RPMI7951 (cell line): ENCODE measurements at places on chromosomes 2 and 18. TPM values are rescaled to one million over a fixed set of nuclear protein-coding genes. Genes with fewer than 3 reads are reported as not detected.

- peak; percentile 11 for DNase-seq
Observed at GRCh38 chr18:31206787-31207381, 44.2 kb upstream of the DSC1 start.

DNA sequence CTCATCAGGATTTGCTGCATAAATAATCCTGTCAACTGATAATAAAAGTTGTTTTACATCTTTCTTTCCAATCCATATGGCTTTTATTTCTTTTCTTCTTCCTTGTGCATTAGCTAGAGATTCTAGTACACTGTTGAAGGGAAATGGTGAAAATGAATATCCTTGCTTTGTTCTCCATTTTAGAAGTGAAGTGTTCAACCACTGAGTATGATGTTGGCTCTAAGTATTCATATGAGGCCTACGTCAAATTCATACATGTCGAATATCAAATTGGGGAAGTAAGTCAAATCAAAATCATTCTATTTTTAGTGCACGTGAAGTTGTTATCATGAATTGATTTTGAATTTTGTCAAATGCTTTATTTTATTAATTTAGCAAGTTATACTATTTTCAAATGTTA, 7.8 kb upstream of the ACKR3 start:
- DNase-seq, result no peak

DSG2 gene
- 0.10 and 0.24 TPM in 2 replicates for total RNA-seq

SALL3 gene
- not detected in 2 replicates for total RNA-seq

TCF4 gene
- 66.5 and 89.8 TPM in 2 replicates for total RNA-seq

- no peak for DNase-seq
Observed at GRCh38 chr2:98564541-98565132, 43.7 kb downstream of the COA5 start.

DNA sequence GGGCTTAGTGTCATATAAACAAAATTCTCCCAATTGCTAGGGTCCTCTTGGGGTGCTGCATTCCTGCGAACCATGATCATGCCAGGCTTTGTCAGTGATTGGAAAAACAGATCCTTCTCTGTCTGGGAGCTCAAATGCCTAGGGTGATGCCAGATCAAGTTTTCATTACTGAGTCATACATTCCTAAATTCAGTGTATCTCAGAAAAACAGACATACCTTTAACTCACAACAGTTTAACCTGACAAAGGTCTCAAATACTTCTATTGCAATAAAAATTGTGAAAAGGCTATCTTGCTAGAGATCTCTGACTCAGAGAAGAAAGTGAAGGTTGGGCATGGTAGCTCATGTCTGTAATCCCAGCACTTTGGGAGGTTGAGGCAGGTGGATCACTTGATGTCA, 86.9 kb downstream of the SH3YL1 start:
- peak; percentile 56 for DNase-seq

GAREM2 gene
- total RNA-seq, result 0.88 and 1.8 TPM in 2 replicates

DNA sequence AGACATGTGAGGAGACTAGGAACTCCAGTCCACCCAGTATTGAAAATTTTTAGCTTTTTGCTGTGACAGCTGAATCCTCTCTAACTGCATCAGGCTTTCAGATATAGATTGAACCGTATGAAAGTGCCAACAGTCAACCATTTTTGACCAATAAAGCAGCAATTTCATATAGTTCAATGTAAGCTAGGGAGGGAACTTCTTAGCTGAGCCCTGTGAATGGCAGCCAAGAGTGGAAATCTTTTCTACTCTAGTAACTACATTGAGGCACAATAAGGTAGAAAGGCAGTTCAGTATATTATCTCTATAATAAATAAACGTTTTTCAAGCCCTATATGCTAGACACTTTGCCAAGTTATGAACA, 96.3 kb upstream of the TANK start:
- no peak for DNase-seq

GRCh38 chr2:232365621-232366321, 12.8 kb upstream of the ALPP start:
- peak; percentile 29 for DNase-seq

- no peak for DNase-seq
Observed at GRCh38 chr2:88236666-88237065, 66.5 kb downstream of the THNSL2 start.

BOLL gene
- total RNA-seq, result not detected in 2 replicates

DNA sequence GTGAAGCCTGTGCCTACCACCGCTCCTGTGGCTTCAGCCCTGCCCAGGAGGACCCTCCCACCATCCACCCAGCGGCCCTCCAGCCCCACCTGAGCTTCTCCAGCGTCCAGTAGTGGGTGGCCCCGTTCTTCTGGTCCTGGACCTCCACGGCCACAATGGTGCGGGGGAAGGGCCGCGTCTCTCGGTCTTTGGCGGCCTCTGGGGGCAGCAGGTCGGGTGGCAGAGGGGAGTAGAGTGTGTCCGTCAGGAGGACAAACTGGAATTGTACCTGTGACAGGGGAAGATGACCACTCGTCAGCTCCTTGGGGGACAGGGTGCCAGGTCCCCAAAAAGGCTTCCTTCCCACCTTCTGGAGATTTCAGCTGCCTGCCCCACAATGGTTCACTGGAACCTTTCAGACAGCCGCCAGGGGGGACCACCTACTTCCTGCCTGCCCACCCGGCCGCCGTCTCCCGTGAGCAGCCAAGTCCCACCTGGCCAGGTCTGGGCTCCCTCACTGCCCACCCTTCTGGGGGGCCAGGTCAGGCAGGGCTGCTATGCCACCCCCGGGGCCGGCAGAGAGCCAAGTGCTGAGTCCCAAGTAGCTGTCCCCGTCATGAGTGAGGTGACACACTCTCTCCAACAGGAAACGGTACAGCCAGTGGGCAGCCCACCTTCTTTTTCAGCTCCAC, 59.3 kb downstream of the KIF1A start:
- no peak for DNase-seq

GAREM1 gene
- 0.29 and 0.60 TPM in 2 replicates for total RNA-seq

CREG2 gene
- 0.36 and 0.59 TPM in 2 replicates for total RNA-seq

GRCh38 chr2:88054782-88055370, 707 bp downstream of the KRCC1 start:
- DNase-seq, result peak; percentile 52

DNA sequence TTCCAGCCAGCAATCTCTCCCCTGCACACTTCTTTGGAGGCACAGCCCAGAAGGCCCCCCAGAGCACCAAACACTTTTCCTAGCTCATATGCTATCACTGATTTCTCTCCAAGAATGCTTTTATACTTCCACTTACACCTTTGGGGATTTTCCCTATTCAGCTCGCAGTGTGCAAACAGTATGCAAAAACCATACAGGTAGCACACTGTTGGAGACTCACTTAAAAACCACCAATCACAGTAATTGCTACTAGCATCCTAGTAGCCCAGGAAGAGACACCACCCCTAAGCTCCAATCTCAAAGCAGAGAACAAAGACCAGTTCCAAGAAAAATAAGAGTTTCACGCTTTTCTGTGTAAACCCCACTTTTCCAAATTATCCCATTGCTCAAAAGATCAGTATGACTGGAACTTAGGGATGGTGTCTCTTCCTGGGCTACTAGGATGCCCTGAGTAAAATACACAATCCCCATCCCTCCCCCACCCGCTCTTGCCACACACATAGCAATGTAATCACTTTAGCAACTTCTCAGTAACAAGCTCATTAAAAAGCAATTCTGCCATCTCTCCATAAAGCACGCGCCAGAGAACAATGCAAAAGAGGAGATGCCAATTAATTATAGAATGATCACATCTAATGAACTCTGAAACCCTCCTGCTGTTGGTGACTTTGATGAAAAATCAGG, 43.0 kb downstream of the KLF7 start:
- DNase-seq, result no peak

DNA sequence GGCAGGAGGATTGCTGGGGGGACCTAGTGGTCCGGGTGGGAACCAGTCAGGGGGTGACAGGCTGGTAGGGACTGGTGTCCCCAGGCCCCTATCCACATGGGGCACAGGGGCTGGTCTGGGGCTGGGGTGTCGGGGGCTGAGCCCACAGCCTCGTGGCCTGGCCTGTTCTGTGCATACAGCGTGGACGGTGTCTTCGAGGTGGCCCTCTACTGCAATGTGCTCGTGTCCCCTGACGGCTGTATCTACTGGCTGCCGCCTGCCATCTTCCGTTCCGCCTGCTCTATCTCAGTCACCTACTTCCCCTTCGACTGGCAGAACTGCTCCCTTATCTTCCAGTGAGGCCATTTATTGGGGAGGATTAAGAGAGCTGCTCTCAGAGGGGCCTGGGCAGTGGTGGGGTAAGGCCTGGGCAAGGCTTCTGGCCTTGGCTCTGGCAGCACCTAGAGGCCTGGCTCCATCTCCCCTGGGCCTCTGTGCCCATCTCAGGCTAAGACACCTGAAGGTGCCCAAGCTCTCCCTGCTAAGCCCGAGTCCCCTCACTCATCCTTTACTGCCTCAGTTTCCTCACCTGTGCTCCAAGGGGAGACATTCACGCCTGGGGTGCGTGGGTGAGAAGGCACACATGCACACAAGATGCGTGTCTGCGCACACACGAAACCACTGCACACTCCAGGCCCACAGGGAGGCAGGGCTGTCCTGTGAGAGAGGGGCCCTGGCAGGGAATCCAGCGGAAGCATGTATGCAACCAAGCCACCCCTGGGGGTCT, 1.9 kb downstream of the CHRNG start:
- DNase-seq, result no peak

ADAM23 gene
- total RNA-seq, result not detected in 2 replicates

DNA sequence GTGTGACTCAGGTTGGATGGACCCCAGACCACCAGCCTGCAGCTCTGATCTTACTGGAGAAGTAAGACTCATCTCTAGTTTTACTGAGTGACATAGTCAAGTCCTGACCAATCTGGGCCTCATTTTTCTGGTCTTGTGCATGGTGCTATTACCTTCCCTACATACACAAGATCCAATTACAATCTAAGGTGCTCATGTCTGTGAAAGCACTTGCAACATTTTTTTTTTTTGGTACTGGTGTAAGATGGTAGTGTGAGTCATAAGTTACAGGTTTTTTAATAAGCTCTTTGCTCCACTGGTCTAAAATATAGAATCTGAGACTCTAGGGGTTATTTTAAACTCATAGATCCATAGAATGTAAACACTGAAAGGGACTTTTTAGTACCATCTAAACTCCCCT, 117.3 kb upstream of the EFEMP1 start:
- no peak for DNase-seq

GRCh38 chr18:24080861-24081260, 58.0 kb upstream of the CABYR start:
- DNase-seq, result no peak

TCF23 gene
- total RNA-seq, result not detected in 2 replicates

GRCh38 chr18:10315522-10315921, 138.9 kb upstream of the APCDD1 start:
- no peak for DNase-seq

- peak; percentile 94 for DNase-seq
Observed at GRCh38 chr2:227460070-227460485, 11.9 kb upstream of the AGFG1 start.

GRCh38 chr2:126781206-126781605, 117.5 kb upstream of the TEX51 start:
- DNase-seq, result no peak

- no peak for DNase-seq
Observed at GRCh38 chr2:136863874-136864273, 98.5 kb downstream of the THSD7B start.

DNA sequence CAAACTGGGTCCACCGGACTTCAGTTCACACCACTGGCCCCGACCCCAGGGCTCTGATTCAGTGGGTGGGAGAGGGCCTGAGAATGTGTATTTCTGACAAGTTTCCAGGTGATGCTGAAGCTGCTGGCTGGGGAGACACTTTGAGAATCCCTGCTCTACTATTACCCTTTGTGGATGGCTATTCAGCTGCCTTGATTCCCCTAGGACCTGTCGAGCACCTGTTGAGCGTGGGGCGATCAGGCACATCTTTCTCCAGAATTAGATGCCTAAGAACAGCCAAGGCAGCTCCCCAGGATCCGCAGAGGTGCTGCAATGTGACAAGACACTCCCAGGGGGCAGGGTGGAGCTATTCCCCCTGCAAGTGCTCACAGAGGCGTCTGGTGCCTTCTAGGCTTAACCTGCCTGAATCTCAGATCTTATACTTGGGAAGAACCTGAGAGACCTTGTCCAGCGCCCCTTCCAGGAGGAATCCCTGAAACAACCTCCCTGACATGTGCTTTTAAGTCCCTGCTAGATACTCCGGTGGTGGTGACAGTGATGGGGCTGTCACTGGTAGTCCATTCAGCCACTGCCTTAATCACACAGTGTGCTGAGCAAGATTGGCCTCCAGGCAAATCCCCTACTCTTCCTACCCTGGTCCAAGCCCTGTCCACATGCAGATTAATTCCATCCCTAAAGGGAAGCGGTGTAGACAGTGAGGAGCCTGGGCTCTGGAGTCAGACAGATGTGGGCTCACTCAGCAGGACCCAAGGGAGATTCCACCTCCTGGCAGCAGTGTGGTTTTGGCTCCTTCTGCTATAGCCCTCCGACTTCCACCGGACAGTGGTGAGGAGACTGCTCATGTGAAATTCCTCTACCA, 43.4 kb upstream of the OTOF start:
- peak; percentile 42 for DNase-seq
